ENCODE measurements at places on chromosomes 1 and 21.
A peak's percentile ranks its signal among the peaks of the same experiment; 100 is the strongest.

DNA sequence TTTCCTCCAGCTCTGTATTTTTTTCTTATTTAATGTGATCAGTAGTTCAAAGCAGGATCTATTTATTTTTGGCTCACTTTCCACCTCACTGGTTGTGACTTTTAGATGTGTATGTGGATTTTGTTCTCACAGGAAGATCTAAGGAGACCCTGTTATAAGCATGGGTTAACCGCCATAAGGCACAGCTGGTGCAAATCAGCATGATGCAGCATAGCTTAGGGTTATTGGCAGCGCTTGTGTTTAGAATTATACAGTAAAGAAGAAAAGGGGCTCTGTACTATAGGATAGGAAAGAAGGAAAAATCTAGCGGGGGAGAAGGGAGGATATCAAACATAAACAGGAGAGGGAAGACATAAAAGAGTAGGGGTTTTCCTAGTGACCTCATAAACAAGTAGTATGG, 26.9 kb upstream of the RGL1 start:
- DNase-seq, result no peak

DNA sequence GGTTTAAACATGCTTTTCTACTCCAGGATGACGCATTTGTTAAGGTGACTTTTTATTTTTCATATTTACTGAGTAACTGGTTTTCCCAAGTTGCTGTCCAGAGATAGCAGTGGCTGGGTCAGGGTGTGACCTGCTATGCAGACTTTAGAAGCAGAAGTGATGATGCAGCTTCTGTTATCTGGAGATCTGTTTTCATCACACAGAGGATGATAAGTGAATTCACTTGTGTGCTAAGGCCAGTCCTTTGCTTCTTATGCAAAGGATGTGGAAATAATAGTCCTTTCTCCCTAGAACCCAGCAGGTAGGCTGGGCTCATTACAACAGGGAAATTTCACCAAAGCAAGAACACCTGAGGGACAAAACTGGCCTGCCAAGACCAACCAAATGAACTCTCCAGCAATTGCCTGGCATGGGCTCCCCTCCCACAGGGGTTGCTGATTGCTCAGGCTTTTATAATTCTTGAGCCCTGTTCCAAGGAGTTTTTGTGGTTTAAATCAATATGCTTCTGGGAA, 97.8 kb upstream of the LPGAT1 start:
- peak; percentile 92 for DNase-seq

GRCh38 chr1:55074455-55074854, 35.1 kb downstream of the PCSK9 start:
- DNase-seq, result no peak

DNA sequence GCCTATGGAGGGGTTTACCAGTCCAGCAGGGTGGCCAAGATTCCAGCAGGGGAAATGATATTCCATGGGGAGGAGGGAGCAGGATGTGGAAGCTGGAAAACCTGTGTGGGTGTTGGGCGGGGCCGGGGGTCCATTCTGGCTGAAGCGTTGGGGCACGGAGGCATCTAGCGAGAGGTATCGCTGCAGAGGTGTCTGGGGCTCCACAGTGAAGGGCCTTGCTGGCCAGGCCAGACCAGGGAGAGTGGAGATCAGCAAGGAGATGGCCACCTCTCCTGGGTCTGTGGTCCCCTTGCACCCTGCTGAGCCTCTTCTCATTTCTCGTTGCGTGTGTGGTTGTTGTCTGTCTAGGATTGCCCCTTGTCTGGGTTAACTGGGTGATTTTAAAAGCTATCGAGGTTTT, 6.2 kb downstream of the COQ8A start:
- DNase-seq, result no peak

DNA sequence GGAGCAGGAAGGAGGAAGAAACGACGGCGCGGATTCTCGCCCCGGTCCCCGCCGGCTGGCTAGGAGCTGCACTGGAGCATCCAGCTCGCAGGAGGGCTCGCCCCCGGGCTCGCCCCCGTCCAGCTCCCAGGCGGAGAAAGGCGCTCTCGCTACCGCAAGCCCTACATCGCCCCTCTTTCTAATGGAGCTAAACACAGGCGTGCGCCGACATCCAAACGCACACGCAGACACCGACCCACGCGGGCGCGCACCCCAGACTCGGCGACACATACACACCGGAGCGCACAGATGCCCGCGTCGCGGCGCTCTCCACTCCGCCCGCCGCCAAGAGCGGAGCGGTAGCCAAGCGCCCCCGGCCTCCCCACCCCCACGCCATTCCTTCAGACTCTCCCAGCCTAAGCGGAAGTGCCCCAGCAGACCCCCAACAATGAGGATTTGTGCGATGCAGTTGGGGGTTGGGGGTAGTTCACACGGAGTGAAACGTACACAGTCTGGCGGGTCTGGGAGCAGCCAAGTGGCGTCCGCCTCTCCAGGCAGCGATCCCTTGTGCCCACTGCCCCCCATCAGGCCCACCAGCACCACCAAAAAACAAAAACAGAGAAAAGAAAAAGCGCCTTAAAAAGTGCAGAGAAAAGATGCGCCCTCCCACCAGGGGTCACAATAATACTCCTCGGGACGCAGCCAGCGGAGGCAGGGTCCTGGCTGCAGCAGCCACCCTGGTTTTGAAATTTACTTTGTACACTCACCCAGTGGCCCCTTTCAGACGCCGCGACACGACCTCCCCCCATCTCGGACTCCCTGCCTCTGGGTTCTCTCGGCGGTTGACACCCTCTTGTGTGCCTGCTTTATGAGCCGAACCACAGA, 1.4 kb downstream of the DAB1 start:
- DNase-seq, result no peak

- no peak for DNase-seq
Observed at GRCh38 chr1:21865943-21866706, 54.1 kb downstream of the LDLRAD2 start.

DNA sequence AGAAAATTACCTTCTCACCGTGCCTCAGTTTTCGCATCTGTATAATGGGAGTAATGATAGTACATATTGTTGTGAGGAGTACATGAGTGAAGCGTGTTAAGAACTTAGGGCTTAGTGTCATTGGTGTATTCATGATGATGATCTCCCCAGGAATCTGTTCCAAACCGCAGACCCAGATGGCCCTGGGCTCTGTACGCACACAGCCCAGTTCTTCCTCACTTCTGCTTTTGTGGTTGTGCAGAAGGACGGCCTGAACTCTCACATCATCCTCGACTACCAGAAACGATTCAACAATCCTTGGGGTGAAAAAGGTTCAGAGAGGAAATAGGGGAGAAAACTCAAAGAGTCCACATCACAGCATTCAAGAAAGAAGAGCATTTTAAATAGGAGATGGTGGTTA, 323.0 kb downstream of the CAMTA1 start:
- DNase-seq, result no peak

- DNase-seq, result no peak
Observed at GRCh38 chr1:115813727-115814126, 27.2 kb downstream of the NHLH2 start.

DNA sequence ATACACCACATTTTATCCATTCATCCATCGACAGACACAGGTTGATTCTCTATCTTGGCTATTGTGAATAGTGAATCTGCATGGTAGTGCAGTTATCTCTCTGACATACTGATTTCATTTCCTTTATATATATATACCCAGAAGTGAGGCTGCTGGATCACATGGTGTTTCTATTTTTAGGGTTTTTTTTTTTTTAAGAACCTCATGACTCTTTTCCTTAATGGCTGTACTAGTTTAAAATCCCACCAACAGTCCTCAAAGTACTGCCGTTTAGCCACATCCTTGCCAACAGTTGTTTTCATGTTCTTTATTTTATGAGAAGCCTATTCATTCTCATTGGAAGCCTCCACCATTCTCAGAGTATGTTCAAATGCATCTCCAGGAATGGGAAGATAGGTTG, 258.7 kb upstream of the SNX7 start:
- no peak for DNase-seq
